ENCODE measurements at places on chromosomes 2 and 18.

DNA sequence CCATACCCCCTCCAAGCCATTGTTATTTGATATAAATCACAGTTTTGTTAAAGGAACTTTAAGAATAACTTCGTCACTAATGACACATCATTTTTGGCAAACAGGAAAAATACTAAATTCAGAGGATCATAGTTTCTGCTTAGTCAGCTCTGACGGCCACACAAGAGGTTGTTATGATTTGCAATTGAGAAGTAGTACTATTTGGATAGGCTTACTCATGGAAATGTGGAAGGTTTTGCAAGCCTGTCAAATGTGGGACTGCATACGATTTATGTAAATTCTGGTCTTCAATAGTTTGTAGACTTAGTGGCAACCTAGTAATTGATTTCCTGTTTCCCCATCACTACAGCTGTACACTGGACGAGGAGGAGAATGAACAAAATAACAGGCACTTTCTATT lies 108.1 kb downstream of the ARHGEF33 start:
- DNase-seq: no peak

- no peak for DNase-seq
These were observed 39.4 kb downstream of the ZNF407 start for GRCh38 chr18:74637070-74637469.

DNA sequence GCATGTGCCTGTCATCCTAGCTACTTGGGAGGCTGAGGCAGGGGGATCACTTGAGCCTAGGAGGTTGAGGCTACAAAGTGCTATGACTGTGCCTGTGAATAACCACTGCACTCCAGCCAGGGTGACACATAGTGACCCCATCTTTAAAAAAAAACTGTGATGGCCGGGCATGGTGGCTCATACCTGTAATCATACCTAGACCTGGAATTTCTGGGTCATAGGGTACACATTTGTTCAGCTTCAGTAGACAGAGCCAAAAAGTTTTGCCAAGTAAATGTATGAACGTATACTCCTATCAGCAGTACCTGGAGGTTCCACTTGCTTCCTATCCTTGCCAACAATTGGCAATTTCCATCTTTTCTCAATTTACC lies 6.4 kb upstream of the IGFBP2 start:
- DNase-seq: no peak

GRCh38 chr2:43798300-43798699 lies 24.5 kb downstream of the DYNC2LI1 start:
- peak; percentile 25 for DNase-seq

DNA sequence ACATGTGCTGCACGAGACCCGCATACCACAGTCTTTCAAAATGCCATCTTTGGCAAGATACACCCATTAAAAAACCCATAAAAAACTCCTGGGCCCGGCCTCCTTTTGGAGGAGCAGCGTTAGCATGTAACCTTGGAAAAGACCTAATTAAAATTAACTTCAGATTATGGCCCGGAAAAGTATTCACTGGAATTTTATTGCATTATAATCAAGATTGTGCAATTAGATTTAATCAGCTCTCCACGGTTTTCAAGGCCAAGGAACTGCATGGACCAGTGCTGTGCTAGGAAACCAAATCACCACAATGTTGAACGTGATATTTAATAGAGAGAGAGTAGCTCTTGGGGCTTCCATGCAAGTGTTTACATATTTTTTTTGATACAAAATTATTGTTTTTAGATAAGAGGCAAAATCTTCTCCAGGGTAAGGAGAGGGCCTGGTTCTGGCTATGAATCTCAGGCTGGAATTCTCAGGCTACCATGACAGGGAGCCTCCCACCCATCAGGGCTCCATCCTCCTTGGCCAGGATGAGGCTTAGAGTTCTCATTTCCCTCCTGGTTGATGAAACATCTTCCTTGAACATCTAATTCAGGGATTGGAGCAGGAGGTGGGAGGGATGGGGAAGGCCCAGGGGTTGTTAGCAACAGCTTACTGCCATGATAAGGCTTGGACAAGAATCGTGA lies 82.0 kb upstream of the TTC39C start:
- DNase-seq: no peak

Measured in NCI-H82 (cell line).